ENCODE measurements at places on chromosomes 13 and 19. TPM values are rescaled to one million over a fixed set of nuclear protein-coding genes. Genes with fewer than 3 reads are reported as not detected.

TMEM238 gene
- total RNA-seq, result 0.69 TPM

SCAF1 gene
- total RNA-seq, result 38.8 TPM

KL gene
- 1.2 TPM for total RNA-seq

LAIR1 gene
- total RNA-seq, result 5.1 TPM

LENG9 gene
- 1.7 TPM for total RNA-seq

CEACAM16 gene
- not detected for total RNA-seq

ARHGAP33 gene
- 3.8 TPM for total RNA-seq

MAP4K1 gene
- total RNA-seq, result 1.6 TPM

ATCAY gene
- total RNA-seq, result not detected

F7 gene
- total RNA-seq, result not detected

ZNF470 gene
- total RNA-seq, result 4.3 TPM

COX6B2 gene
- total RNA-seq, result not detected

HIF3A gene
- total RNA-seq, result 87.7 TPM

IRGC gene
- total RNA-seq, result not detected

GRCh38 chr13:38417727-38418126 lies 68.1 kb downstream of the UFM1 start:
- no peak for DNase-seq

- no peak for DNase-seq
These were observed 68.5 kb downstream of the FLT1 start for GRCh38 chr13:28426381-28426780.

DNA sequence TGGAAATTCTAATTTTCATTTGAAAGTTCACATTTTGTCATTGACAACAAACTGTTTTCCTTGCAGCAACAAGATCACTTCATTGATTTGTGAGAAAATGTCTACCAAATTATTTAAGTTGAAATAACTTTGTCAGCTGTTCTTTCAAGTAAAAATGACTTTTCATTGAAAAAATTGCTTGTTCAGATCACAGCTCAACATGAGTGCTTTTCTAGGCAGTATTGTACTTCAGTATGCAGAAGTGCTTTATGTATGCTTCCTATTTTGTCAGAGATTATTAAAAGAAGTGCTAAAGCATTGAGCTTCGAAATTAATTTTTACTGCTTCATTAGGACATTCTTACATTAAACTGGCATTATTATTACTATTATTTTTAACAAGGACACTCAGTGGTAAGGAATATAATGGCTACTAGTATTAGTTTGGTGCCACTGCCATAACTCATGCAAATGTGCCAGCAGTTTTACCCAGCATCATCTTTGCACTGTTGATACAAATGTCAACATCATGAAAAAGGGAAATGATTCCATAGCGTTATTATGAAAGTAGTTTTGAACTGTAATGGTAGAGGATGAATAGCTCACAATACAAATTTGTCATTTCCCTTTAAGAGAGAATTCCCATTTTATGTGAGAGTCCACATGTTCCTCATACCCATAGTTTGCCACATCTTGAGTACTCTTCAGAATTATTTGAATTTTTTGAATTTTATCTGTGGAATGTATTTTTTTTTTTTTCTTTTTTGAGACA lies 2.6 kb downstream of the BRCA2 start:
- DNase-seq, result no peak

GRCh38 chr19:16134510-16134909 lies 9.0 kb upstream of the HSH2D start:
- DNase-seq, result no peak

DNA sequence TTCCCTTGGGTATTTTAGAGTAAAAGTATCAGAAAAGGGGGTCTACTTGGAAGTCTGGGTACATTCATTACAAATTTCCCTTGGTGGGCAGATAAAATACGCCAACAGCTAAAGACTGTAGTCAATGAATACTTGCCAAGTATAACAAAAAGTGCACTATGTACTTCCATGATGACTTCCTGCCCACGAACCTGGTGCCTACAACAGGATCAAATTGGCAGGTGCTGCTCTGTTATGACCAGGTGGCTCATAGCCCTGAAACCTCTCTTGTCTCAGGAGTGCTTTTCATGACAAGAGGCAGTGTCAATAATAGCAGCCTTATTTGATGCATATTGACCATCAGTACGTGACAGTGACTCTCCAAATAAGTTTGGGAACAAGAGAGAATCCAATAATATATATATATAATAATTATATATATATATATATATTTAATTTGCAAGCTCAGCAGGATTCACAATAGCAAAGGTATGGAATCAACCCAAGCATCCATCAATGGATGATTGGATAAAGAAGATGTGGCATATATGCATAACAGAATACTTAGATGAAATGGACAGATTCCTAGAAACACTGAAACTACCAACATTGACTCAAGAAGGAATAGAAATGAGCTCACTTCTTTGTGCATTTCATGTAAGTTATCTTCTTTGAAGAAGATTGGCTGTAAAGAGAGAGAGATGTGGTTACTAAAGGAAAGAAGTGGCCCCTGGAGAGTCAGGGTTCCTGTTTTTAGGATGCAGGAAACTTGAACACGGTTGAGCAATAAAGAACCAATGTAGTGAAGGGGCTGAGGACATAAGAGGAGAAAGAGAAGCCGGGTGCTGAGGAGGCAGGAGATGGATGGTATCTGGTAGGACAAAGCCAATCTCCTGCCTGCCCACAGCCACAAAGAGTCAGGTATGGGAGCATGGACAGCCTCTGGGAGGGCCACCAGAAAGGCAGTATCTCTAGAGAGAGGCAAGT lies 52.0 kb upstream of the GTF2F2 start:
- DNase-seq, result no peak

- no peak for DNase-seq
These were observed 8.3 kb downstream of the RYR1 start for GRCh38 chr19:38441657-38442348.

GRCh38 chr19:459724-460511 lies 915 bp downstream of the SHC2 start:
- peak; percentile 76 for DNase-seq

DNA sequence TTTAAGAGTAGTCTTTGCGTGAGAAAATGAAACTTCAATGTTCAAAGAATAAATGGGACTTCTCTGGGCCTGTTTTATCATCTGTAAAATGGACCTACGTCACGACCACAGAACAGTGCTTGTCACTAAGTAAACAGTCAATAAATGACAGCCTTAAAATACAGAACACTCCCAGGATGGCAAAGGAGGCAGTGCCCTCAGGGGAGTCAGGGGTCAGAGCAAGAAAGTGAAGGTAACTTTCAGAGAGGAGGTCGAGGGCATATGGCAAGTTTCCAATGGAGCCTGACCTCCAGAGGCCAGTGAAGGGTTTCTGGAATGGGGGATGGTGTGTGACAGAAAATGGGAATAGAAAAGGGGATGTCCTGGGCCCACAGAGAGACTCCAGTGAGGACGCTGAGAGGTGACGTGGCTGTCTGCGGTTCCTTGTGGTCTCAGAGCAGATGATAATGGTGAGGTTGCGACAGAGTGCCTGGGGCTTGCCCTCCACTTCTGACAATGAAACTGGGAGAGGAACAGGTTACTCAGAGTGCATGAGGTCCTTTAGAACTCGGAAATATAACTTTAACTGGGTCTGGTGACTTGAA lies 91.8 kb downstream of the UBL3 start:
- no peak for DNase-seq

DNA sequence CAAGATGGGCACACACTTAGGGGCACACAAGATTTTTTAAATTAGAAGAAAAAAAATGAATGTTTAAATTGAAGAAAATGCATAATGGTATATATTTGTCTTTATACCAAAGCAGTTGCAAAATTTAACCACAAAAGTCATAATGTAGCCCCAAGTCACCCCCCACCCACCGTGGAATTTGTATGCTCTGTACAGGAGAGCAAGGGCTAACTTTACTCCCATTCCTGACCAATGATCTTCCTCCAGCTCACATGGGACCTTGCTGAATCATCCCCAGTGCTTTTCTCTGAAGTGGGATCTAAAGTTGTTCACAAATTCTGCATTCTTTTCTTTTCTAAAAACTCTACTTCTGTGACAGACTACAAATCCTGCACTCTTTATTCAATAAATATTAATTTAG lies 597.0 kb downstream of the UQCRFS1 start:
- DNase-seq, result no peak

- no peak for DNase-seq
These were observed 12.4 kb upstream of the GRWD1 start for GRCh38 chr19:48433337-48433736.

GRCh38 chr19:5540208-5540607 lies 27.5 kb downstream of the TINCR start:
- no peak for DNase-seq

DNA sequence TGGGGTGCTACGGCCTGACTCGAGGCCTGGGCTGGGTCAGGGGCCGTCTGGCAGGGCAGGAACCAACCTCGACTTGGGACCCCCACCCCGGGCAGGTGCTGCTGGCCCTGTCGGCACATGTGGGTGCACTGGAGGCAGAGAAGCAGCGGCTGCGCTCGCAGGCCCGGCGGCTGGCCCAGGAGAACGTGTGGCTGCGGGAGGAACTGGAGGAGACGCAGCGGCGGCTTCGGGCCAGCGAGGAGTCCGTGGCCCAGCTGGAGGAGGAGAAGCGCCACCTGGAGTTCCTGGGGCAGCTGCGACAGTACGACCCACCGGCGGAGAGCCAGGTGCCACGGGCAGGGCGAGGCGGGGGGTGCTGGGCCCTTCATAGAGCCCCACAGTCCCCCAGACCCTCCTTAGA lies 5.9 kb downstream of the KLC3 start:
- DNase-seq, result no peak

DNA sequence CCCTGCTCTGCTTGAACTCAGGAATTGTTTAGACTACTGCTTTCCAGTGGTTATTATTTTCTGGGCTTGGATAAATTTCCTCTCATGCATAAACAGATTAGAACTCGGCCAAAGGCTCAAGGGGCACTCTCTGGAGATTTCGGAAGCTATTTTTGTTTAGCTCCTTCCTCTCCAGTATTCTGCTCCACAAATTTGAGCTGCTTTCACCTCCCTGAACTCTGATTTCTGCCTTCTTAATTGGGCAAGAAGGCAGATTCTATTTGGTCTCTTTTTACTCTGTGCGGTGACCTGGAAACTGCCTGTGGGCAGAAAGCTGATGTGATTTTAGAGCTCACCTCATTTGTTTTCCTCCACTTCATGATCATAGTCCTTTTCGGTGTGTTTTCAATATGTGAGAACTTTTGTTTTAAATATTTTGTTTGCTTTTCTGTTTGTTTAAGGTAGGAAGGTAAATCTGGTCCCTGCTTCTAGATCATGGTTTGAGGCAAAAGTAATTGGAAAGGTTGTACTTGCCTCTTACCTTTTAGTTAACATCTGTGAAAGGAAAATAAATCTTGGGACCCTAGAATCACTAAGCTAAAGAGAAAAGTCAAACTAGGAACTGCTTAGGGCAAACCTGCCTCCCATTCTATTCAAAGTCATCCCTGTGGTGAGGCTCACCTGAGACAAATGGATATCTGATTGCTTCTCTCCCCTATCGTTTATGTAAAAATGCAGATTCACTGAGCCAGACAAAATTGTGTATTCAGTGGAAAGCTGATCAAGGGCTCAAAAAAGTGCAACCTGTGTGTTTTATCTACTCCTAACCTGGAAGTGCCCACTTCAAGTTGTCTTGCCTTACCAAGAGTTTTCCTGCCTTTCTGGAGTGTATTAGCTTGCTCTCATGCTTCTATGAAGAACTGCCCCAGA lies 714.7 kb upstream of the PCDH20 start:
- DNase-seq, result no peak

DNA sequence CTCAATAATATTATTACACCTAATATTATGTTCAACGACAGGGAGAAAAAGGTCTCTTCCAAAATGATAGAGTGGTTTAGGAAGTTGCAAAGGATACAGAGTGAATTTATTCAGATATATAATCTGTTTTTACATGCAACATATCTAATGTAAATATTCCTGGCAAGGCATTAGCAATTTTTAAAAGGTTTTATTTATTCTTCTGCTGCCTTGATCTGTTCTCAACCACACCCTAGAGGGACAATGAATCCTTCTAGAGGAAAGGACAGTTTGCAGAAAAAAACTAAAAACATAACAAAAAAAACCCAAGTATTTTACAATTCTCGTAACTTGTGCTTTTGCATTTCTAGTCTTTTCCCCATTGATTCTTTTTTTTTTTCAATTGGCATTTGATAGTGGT lies 459.6 kb downstream of the KLF12 start:
- DNase-seq, result no peak

GRCh38 chr13:21330126-21330861 lies 128.8 kb downstream of the ZDHHC20 start:
- DNase-seq, result no peak

All from left ventricle myocardium inferior (tissue), 1 donor.